ENCODE measurements at places on chromosomes 5 and 9.

- DNase-seq: no peak
Measured at GRCh38 chr5:6822556-6823343, 109.5 kb downstream of the TENT4A start.

GRCh38 chr5:127307868-127308267 is 17.3 kb downstream of the MEGF10 start:
- no peak for DNase-seq

GRCh38 chr5:163104464-163104863 is 332.9 kb upstream of the CCNG1 start:
- DNase-seq: no peak

GRCh38 chr5:533955-534742 is 9.9 kb upstream of the SLC9A3 start:
- no peak for DNase-seq

GRCh38 chr5:155343468-155343867 is 329.9 kb downstream of the KIF4B start:
- DNase-seq: no peak

- no peak for DNase-seq
Measured at GRCh38 chr9:128731093-128731492, 7.2 kb upstream of the ZDHHC12 start.

DNA sequence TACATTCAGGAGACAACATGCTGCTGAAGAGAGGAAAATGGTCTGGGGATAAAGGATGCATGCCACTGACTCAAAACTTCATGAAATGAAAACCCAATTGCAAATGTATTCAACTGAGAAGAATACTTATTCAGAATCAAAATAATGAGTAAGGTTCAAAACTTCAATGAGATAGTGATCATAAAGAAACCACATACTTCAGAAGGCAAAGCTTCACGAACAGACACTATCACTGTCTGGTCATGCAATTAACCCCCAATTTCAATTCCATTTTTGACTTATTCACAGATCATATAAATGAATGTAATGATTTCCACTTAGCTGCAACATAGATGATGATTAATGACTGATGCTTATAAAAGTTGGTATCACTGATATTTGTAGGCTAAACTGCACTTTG is 33.0 kb upstream of the CTNNAL1 start:
- DNase-seq: no peak

Data from stimulated activated CD8-positive, alpha-beta memory T cell treated with anti-CD3 and anti-CD28 coated beads, Interleukin-4, amount 100 ng/mL, for 1 hour (primary cell).